ENCODE measurements at places on chromosomes 13 and 19.

DNA sequence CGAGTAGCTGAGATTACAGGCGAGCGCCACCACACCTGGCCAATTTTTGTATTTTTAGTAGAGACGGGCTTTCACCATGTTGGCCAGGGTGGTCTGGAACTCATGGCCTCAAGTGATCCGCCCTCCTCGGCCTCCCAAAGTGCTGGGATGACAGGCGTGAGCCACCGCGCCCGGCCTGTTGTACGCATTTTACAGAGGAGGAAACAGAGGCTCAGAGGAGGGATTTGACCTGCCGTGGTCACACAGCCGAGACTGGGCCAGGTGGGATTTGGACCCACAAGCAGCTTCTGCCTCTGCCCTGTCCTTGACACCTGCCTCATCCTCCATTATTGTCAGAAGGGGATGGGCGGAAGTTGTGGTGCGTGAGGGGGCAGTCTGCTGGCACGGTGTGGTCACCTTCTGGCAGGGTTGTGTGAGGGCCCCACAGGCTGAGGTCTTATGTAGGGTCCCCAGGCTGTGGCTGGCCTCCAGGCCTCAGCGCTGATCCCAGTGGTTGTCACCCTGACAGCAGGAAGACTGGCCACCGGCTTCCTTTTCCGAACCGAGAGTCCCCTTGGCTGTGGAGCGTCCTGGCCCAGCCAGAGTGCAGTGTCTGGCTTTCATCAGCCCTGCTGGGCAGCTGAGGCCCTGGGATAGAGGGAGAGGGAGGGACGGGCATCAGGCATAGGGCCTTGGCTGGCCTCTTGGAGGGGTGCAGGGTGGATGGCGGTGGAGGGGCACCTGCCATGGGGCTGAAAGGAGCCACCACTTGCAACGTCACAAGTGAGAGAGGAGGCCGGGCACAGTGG, 20.3 kb downstream of the NFIC start:
- no peak for DNase-seq

- no peak for DNase-seq
Measured at GRCh38 chr13:91716436-91717065, 318.1 kb downstream of the GPC5 start.

GRCh38 chr19:9205501-9206113, 13.8 kb downstream of the OR7D4 start:
- DNase-seq: peak; percentile 23

GRCh38 chr19:30310602-30311263, 61.5 kb upstream of the ZNF536 start:
- no peak for DNase-seq

- DNase-seq: no peak
Measured at GRCh38 chr13:113846636-113847318, 17.1 kb downstream of the GAS6 start.

DNA sequence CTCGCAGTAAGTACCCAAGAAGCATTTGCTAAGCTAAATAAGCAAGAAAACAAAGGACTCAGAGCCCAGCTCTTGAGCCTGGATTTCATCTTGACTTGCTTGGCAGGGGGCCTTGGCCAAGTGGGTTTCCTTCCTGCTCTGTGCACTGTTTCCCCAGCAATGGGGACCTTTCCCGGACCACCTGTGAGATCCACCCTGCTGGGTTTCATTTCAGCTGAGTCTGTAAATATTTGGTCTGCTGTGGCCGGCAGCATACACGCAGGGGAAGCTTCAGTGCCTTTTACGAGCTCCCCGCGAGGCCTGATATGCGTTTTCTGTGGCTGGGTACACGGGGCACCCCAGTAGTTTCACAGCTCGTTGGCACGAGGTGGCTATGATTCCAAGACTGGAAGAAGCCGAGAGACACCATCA, 12.4 kb upstream of the TINCR start:
- DNase-seq: peak; percentile 51

DNA sequence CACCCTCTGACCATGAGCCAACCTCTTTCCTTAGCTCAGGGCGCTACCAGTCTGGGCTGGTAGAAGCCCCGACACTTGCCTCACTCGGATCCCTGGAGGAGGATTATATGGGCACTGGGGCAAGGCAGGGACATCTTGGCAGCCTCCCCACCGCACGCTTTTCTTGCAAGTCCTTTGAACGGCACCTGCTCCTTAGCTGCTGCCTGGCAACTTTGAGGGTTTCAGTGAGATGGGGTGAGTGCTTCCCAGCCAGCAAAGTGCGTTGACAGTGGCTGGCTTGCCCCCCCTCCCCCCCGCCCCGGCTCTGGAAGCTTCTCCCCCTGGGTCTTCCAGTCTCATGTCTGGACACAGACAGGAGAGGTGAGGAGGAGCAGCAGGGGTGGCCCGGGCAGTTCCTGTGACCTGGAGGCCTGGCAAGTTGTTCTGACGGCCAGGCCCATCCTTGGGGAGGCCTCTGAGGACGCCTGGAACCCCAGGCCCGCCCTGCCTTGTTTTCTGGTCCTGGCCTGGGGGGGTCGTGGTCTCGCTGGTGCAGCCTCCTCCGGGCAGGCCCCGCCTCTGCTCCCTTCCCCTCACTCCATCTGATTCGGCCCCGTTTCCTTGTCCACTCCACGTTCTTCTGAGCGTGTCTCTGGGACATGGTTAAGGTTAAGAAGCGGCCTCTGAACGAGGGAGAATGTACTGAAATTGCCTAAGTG, 75.2 kb downstream of the ATP11A start:
- DNase-seq: no peak

GRCh38 chr19:43490759-43491158, 13.8 kb downstream of the PHLDB3 start:
- no peak for DNase-seq

DNA sequence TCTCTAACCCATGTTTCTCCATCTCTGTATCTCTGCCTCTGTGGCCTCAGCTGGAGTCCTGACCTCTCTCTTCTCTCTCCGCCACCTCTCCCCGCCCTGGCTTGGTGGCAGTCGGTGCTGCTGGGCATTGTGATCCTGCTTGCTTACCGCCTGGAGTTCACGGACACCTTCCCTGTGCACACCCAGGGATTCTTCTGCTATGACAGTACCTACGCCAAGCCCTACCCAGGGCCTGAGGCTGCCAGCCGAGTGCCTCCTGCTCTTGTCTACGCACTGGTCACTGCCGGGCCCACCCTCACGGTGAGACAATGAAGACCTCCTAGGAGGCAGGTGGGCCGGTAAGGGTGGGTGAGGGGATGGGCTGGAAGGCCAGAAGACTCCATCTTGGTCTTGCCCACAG, 4.2 kb downstream of the PLPPR2 start:
- no peak for DNase-seq

DNA sequence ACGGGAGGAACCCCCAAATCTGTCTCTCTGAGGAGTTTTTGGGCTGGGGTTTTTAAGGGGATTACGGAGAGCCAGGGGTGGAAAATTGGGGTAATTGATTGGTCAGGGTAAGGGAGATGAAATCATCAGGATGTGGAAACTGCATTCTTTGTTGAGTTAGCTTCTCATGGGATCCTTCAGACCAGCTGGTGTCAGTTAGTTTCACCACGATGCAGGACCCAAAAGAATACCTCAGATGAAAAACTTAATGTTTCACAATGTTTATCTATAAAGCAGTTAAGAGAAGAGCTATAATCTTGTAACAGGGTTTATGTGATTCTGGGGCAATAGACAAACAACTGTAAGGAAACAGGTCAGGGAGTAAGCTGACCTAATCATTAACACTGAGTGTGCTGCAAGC, 230.8 kb downstream of the POU4F1 start:
- no peak for DNase-seq

DNA sequence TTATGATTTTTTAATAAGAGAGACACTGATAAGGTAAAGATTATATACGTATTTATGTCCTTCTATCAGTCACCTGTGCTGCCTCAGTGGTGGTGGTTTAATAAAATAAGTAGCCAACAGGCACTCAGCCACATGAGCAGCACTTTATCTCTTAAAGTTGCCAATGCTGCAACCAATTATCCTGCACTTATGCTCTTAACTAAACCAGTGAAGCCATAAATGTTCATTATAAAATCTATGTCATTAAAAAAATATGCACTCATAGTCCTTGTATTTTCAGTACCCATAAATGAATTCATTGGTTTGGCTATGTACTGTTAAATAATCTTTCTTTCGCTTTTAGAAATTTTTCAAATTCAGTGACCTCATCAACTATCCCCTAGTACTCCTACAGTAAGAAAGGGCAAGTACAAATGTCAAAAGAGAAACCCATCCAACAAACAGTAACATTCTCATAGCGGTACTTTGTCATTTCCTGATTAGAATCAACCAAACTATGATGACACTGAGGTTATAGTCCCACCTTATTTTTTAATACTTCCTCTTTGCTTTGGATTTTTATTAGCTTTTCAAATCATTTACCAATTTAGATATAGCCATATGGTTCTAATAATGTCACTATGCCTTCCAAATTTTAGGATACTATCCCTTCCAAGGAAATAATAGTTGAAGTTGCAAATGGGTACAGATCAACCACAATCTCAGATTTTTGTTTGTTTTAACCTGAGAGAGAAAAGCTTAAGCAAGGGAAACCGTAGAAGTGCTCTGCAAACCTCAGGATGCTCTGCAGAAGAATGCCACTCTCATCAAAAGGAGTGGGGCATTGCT, 190.9 kb downstream of the KLF12 start:
- no peak for DNase-seq

DNA sequence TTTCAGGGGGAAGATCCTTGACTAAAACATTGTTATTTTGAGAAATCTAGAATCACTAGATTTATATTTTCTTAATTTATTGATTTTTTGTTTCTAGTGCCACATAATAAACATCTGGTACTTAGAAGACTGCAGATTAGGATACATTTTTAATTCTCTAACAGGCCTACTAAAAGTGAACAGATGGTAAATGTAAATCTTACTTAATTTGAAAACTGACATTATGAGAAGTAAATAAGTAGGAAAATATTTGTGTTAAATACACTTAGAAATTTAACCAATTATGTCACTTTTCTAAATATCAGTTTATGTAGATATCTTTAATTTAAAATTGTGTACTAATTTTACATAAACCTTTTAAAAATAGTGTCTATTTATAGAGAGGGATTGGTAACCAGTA, 2255.6 kb upstream of the PCDH20 start:
- no peak for DNase-seq

DNA sequence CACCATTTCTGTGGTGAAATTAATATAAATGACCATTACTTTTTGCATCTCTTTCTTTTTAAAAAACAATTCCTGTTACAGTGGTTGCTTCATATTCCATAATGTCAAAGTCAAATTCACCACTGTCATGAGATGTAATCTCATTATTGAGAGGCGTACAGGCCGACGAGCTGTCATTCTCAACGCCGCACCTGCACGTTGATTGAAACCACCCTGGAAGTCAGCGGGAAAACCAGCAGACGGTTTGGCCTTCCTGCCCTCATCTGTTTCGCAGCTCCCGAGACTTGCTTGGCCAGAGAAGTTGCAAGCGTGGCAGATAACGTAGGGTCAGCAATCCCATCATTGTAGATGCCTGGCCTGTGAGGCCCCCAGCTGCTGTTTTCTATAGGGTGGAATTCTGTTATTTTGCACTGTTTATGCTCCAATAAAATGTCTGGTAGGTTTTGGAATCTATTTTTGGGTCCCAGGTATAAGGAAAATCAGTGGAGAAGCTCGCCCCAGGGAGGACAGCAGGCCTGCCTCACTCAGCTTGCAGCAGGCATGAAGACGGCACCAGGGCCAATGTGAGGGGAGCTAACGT, 153.4 kb downstream of the SOX1 start:
- no peak for DNase-seq

- DNase-seq: no peak
Measured at GRCh38 chr13:61831026-61831425, 415.4 kb upstream of the PCDH20 start.

DNA sequence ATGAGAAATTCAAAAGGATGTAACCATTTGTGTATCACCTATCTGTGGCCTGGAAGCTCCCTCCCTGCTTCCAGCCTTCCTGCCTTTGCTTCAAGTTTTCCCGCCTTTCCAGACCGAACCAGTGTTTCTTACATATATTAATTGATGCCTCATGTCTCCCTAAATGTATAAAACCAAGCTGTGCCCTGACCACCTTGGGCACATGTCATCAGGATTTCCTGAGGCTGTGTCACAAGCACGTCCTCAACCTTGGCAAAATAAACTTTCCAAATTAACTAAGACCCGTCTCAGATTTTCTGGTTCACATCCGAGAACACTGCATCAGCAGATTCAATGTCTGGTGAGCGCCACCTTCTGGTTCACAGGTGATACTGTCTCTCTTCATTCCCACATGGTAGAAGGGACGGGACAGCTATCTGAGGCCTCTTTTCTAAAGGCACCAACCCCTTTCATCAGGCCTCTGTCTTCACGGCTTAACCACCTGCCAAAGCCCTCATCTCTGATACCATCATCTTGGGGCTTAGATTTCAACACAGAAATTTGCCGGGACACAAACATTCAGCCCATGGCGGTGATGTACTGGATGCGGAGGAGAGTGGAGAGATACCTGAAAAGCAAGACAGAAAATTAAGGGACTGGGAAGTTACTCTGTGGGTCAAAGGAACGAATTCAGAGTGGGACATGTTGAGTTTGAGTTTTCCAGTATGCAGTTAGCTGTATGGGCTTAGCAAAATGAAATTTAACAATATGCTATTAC, 58.7 kb upstream of the PABPC3 start:
- DNase-seq: peak; percentile 17

DNA sequence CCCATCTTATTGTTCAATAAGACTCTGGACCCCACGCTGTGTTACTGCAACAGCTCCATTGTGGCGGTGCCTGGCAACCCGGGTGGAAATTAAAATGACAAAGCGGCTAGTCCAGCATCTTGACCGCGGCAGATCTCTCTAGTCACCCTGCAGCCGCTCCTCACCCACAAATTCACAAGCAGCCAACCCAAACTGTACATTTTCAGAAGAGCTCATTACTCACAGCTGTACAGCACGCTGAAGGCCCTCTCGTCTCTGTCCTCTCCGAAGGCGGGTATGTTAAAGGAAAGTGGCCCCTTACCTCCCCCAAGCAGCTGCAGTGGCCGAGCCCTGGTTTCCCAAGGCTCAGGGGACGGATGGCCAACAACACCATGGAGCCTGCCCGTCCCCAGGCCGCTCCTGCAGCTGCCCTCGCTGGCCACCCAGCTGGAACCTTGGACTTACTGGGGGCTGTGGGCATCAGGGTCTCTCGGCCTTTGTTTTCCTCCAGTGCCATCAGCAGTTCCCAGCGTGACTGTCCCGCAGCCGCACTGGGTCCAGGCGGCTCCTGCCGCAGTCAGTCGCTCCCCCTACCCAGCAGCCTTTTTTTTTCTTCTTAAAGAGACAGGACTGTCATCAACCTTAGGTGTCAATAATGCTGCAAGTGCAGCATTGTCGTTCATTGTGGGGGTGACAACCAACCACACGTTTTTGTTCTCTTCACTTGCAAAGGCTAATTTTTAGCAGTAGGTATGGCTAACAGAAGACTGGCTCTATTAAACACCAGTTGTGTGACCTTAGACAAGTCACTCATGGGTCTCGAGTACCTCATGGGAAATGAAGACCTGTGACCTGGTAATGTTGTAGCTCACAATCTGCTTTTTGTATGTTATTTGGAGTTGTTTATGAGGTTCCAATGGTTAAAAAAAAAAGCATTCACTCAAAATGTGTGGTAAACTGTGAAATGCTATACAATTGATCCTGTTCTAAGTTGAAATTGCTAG, at the start of gene SACS:
Gene SACS, minus strand, starts transcription at position 532 of the 983 bp plus-strand sequence. CDS start 22,463 bp downstream, outside the sequence.
- DNase-seq: no peak

- no peak for DNase-seq
Measured at GRCh38 chr13:64332048-64332447, 2898.1 kb downstream of the PCDH9 start.

GRCh38 chr19:33620611-33621010, 1.1 kb upstream of the CHST8 start:
- DNase-seq: no peak

All from smooth muscle cell of the brain vasculature (primary cell).